CD4-positive, alpha-beta T cell treated with Interleukin-6 for 4 hours (primary cell): ENCODE measurements at places on chromosomes 4 and X.

DNA sequence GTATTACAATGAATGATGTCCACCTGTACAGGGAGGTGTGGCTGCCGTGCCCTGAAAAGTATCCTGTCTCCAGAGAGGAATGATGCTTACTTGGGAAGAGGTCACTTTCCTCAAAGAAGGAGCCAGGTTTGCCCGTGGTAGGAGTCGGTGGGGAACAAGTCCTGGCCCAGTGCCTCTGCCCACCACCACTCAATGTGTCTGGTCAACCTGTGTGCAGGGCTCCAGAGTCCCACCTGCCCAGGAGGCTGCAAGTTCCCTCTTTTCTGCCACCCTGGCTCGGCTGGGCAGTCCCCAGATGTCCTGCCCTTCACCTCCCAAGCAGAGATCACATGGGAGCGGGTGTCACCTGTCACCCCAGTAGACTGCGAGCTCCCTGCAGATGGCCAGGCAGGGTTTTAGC is 75.4 kb upstream of the C4orf50 start:
- no peak for DNase-seq

DNA sequence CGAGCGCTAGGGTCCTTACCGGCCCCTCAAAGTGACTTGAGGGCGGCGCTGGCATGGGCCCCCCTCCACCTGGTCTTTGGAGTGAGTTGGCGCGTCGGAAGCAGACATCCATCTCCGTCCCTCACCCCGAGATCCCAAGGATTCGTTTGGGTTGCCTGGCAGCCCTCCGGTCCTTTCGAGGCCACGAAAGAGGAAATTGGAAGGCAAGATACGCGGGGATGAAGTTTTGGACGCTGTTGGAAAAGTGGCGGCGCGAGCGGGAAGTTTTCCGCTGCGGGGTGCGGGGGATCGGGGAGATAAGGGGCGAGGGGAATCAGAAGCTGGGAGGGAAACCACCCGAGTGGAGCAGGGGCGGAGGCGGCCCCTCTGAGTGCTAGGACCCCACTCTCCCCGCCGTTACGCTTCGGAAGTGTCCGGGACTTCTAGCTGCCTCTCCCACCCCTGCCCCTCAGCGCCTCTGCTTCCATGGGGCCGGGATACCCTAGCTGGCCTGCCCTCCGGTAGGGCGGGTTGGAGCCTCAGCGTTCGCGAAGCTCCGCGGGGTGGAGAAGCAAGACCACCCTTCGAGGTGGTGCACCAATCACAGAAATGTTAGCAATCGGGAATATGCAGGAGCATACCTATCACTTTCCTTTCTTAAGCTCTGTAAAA is 57.8 kb downstream of the FRMPD3 start:
- DNase-seq = no peak

DNA sequence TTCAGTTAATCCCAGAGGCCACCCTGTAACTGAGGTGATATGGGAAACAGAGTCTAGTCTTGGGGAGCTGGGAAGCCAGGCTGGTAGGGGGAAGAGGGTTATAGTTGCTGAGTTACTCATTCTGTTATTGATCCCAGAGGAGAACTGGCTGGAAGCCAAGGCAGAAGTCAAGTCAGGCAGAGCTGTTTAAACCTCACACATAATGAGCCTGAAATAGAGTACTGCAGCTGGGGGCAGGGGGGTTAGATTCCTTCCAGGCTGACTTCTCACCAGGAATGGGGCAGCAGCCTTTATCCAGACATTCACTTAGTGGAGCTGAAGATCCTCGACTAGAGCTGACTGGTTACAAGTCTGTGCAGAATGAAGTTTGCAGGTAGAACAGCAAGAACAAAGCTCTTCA is 144.9 kb downstream of the C4orf33 start:
- DNase-seq = no peak

GRCh38 chr4:29653221-29653620 is 1066.9 kb upstream of the PCDH7 start:
- DNase-seq = no peak

DNA sequence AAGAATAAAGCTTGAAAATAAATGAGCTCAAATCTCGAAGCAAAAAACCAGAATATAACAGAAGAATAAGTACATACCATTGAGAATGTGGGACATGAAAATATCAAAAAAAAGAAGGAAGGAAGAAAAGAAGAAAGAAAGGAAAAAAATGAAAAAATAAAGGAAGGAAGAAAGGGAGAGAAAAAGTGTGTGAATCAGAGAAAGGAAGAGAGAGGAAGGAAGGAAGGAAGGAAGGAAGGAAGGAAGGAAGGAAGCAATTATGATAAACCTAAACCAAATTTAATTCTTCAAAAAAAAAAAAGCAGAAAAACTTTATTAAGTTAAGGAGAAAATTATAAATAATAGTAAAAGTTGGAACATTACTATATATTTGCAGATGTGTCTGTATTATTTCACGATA is 949.8 kb downstream of the NLGN4X start:
- no peak for DNase-seq

- no peak for DNase-seq
Observed at GRCh38 chrX:37986893-37987292, 19.5 kb upstream of the SYTL5 start.

DNA sequence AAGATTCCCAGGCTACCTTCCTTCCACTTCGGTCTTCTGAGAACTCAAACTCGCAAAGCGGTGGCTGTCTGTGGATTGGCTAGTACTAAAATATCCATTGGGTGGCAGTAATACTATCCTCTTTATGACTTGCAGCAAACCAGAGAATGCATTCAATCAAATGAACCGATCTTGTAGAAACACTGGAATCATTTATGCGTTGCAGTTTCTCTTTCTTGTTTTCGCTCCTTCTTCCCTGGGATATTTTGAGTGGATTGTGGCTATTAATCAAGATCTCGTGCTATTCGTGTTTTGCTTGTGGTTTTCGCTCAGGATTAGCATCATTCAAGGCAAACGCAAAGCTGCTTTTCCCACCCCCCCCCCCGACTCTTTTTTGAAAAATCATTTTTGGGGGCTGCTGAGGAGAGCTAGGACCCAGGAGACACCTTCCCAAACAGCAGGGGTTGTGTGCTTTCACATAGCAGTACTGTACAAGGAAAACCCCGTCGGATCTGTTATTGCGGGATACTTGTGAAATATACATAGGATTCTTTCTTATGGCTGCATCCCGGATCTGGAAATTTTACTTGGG is at the start of gene IL1RAPL1:
IL1RAPL1 (plus strand) TSS at position 466 of the 571 bp plus-strand sequence.
- DNase-seq = no peak

GRCh38 chr4:45363931-45364330 is 637.6 kb upstream of the GNPDA2 start:
- no peak for DNase-seq

- DNase-seq = no peak
Observed at GRCh38 chr4:74499986-74500781, 55.2 kb downstream of the AREG start.

- no peak for DNase-seq
Observed at GRCh38 chr4:52676536-52676935, 17.4 kb upstream of the USP46 start.

- DNase-seq = no peak
Observed at GRCh38 chr4:86356425-86357210, 3.2 kb downstream of the MAPK10 start.

DNA sequence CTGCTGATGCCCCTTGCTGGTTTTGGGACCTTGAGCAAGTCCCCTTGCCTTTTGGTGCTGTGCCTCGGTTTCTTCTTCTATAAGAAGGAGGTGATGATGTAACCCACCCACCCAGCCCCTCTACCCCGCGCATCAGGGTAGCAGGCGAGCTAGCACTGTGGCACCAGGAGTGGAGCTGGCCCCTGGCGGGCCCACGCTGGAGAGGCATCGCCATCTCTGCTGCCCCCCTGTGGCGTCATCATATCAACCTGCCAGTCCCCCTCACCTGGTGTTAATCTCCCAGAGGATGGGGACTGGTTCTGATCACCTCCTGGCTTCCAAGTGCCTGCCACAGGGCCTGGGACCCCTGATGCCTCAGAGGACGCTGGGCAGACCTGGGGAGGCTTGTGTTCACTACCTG is 6.3 kb upstream of the SORCS2 start:
- no peak for DNase-seq

DNA sequence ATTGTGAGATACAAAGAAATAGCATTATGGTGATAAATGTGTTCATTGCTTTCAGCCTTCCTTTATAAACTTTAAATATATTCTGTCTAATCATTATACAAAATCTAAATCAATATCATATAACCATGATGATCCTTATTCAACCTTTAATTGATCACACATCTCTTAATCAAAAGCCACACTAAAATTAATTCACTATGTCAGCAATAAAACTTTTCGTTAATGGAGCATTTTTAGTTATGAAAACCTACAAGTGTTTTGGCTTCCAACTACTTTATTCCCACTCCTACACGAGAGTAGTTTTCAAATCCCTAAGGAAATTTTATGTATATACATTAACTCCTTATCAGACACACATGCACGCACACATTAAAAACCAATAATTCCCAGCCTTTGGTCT is 530.2 kb downstream of the KCTD8 start:
- no peak for DNase-seq

- no peak for DNase-seq
Observed at GRCh38 chr4:3864742-3865721, 98.8 kb downstream of the ADRA2C start.

- DNase-seq = no peak
Observed at GRCh38 chr4:174255786-174256185, 27.7 kb downstream of the FBXO8 start.

DNA sequence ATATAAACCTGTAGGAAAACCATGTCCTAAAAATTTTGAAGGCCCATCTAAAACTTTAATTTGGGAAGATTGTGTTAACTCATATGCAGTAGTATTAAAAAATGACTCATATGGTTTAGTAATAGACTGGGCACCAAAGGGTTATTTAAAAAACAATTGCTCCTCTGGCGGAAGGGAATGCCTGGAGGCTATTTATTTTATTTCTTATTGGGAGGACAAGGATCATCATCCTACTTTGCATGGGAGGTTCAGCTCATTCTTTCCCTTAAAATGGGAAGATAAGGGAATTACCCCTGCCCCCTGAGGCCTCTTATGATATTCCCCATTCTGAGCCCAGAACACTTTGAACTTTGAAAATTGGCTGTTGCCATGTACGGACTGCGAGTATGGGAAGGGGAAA is 29.7 kb upstream of the MGST2 start:
- DNase-seq = no peak

- no peak for DNase-seq
Observed at GRCh38 chr4:78661921-78662521, 110.5 kb downstream of the ANXA3 start.

DNA sequence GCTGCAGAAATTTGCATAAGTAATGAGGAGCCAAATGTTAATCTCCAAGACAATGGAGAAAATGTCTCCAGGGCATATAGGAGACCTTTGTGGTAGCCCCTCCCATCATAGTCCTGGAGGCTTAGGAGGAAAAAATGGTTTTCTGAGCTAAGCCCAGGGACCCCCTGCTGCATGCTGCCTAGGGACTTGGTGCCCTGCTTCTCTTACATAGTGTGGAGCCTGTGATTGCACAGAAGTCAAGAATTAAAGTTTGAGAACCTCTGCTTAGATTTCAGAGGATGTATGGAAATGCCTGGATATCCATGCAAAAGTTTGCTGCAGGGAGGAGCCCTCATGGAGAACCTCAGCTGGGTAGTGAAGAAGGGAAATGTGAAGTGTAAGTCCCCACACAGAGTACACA is 379.4 kb upstream of the TACR3 start:
- no peak for DNase-seq

GRCh38 chrX:13000301-13000811 is 25.4 kb downstream of the TMSB4X start:
- peak; percentile 66 for DNase-seq

GRCh38 chrX:14554131-14554715 is 24.9 kb downstream of the GLRA2 start:
- no peak for DNase-seq

GRCh38 chr4:124833831-124834505 is 121.4 kb upstream of the ANKRD50 start:
- DNase-seq = no peak

DNA sequence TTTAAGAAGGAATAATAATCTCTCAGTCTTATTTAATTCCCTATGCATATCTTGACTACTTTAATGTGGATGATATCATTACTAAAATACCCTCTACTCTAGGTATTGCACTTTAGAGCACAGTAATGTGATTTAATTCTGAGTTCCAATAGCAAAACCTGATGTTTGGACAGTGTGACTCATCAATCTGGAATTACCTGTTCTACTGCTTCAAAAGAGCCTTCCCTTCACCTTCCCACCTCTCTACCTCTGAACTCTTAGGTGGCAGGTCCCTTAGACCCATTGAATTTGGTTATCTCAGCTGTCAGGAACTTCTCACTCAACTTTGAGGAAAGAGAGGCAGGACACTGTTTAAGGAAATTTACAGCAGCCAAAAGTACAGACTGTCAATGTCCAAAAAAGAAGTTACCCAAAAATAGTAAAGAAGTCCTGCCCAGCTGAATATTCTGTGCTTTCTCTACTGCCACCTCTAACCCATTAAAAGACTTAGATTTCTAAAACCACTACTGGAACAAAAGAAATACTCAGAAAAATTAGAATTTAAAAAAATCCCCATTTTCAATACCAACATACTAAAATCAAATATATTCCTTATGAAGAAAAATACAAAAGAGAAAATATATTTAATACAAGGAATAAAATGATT is 123.1 kb upstream of the GPM6A start:
- no peak for DNase-seq

DNA sequence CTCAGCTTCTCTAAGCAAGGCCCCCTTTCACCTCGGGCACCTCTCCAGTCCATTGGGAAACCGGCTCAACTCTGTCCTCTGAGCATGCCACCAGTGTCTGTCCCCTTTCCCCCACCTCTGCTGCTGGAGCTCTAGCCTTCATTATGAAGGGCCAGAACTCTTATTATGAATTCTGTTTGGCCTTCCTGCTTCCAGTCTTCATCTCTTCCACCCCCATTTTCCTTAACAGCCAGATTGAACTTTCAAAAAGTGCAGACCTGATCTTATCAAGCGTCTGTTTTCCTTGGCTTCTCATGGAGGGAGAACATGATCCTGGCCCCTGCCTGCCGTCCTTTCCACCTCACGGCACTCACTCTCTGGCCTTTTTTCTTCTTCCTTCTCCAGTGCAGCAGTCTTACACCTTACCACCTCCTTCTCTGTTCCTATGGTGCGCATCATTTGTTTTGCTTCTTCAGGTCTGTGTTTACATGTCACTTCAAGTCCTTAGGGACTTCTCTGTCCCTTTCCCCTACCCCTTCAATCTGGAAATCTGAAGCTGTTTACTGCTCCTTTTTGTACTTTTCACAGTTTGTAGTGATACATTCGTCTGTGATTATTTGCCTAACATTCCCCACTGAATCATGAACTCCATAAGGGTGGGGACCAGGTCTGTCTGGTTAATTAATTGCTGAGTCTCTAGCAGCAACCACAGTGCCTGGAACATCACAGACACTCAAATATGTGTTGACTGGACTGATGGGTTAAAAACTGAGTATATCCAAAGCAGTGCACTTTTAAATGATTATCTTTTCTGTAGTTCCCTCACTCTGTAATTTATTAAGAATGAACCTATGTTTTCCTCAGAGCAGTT is 55.8 kb downstream of the FNIP2 start:
- no peak for DNase-seq

DNA sequence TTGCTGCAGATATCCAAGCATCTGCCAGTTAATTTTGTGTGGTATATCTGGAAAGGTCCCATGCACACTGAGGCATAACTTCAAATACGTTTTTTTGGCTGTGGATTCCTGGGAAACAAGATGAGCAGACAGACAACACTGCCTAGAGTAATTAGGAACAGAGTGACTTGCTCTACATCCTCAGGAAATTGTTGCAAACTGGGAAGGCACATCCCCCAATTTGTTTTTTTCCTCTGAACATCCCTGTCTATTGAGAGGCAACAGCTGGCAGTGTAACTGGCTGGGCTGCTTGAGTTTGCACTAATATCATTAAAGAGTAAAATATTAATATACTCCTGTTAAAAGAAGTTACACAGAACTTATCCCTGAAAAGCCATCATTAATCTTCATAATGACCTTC is 207.7 kb upstream of the SLIT2 start:
- no peak for DNase-seq
